Thoracic aorta (tissue), 2 donors: ENCODE measurements at places on chromosomes 7 and 10.

DNA sequence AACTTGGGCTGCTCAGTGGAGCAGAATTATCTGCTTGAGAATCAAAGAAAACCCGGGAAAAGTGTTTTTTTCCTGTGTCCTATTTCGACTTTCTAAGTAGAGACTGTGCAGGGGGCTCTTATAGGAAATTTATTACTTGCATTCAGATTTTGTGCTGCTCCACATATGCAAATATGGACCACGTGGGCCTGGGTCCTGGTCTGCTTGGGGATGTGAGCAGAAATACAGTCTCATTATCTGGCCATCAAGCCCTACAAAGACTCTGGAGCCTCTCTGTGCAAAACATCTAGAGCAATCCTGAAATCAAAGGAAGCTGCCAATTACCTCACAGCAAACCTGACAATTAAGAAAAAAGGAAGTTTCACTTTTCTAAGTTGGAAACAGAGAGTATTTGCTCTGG lies 216.9 kb downstream of the LRMDA start:
- DNase-seq: no peak

GRCh38 chr7:141841385-141841784 lies at the start of gene PRSS37:
TSS of gene PRSS37 (minus strand) at chr7:141841485. CDS start at chr7:141841049, 436 bp downstream.
- no peak for DNase-seq

DNA sequence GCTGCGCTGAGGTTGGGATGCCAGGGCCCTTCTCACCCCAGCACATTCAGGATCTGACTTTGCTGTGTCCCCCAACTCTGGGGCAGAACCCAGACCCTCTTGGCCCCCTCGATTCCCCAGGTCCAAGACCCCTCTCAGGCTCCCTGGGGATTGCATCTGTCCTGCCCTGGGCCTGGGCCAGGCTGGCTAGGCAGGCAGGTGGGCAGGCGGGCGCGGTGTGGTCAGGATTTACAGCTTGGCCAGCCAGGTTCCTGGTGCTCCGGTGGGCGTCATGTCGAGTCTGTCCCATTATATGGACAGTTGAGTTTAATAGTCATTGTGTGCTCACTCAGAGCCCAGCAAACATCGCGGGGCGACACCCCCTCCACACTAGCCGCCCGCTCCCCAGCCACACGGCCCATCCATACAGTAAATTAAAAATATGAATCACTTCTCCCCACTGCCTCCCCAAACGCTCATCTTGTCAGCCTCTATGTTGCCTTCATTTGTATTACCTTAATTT lies 23.5 kb downstream of the POLL start:
- DNase-seq: no peak

- DNase-seq: no peak
These were observed 260.8 kb downstream of the DNAJB6 start for GRCh38 chr7:157597562-157597961.

DNA sequence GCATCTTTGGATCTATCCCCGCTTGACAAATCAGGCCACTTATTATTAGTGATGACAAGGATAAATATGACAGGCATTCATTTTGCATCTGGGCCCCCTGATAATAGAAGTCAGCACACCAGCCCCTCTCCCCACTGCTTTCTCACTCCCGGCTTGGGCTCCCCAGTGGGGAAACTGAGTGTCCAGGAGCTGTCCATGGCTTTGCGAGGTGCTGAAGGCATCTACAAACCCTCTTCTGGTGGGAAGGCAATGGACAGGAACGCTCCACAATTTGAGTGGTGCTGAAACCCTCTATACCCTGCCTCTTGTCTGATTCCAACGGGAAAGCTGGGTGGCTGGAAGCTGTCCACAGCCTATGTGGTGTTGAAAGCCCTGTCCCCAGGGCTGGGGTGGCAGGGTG lies 61.7 kb upstream of the PCBD1 start:
- no peak for DNase-seq

GRCh38 chr7:68279827-68280400 lies 1283.3 kb downstream of the TYW1 start:
- no peak for DNase-seq

DNA sequence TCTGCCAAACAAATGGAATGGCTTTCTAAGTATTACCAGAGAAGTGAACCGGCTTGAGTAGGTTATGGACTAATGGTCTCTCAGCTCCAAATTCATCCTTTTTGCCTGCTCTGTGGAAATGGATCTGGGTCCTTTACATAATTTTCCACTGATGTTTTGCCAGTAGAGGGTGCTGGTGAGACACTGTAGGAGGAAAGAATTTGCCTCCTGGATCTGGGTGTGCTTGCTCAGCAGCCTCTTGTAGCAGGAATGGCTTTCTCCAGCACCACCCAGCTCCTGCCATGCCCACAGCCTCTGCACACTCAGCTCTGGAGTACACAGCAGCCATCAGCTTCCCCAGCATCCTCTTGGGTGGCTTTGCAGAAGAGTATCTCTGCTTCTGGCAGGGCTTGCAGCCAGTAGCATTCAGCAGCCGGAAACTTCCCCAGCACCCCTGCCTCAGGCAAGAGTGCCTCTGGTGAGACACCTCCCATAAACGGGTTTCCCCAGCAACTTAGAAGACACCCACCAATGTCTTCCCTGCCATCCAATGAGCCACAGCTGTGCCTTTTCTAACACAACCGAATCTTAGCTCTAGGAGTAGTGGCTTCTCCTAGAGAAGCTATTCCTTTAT lies 235.0 kb upstream of the PLPP4 start:
- no peak for DNase-seq

DNA sequence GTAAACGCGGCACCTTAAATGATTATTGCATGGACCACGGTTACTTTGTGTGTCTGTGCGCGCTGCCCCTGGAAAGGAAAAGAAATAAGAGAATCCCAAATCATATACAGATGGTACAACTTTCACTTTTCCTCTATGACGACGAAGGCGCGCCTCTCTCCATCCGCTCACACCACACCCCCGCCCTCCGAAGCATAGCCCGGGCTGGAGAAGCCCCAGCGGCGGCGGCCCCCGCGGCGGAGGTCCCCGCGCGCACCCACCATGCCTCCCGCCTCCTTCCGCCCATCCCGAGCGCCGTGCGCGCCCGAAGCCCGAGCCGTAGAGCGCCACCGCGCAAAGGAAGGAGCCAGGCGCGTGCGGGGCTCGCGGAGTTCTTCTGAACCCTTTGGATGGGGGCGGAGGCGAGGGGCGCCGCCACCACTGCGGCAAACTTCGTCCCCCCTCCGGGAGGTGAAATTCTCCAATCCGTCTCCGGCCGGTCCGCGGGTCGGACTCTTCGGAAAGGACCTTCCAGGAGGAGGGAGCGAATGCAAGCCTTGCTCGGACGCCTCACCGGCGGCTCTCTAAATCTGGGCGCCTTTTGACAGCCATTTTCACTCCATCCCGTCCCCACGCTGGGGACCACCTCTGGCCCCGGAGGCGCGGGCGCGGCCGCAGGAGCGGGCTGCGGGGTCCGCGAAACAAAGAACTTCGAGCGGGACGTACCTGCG lies 588 bp downstream of the GLI3 start:
- peak; percentile 16 for DNase-seq

DNA sequence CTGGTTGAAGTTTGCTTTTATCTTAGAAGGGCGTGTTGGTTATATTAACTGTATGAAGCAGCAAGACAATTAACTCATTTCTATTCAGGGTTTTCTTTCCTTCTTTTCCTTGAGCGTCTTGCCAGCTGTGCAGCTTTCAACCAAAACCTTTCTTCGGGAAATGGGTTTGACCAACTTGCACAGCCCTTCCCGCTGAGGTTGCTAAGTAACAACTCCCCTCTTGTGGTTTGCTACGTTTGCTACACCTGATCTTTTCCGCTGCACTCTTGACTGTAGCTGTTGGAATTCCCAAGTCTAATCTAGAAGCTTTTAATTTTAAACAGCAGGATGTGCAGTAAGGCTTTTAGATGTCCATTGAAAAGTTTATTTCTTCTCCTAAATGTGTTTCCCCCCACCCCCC lies 116.9 kb downstream of the CDCA7L start:
- DNase-seq: no peak

GRCh38 chr7:33422825-33423645 lies 293.7 kb downstream of the BBS9 start:
- no peak for DNase-seq

DNA sequence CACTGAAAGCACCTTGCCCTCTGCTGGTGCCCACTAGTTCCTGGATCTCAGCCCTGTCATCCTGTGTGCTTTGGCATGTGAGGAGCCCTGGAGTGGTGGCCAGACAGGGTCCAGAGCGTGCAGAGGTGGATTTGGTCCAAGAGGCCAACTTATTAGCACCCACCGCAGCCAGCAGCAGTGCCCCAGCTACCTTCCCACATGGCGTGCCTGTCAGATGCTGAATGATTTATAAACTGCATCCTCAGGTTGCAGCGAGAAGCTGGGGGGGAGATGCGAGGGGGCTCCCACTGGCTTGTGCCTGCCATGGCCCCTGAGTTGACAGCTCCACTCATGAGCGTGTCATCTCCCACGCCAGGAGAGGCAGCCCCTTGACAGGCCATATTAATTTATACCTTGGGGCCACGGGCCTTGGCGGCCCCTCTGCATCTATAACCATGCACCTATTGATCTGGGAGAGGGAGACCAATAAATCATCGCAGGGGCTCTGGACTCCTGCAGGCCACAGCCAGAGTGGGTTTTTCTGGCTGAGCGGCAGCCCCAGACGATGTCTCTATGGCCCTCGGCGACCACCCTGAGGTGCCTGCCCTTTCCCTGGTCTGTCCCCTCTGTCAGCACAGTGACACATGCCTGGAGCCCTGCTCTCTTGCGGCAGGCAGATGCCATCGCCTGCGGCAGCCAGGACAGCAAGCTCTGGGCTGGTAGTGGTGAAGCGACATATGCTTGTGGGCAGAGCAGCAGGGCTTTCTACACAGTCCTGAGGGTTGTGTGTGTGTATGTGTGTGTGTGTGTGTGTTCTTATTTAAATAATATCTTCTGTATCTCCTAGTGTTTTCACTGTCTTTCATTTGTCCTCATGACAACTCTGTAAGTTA lies 120.8 kb downstream of the CDH23 start:
- DNase-seq: no peak

DNA sequence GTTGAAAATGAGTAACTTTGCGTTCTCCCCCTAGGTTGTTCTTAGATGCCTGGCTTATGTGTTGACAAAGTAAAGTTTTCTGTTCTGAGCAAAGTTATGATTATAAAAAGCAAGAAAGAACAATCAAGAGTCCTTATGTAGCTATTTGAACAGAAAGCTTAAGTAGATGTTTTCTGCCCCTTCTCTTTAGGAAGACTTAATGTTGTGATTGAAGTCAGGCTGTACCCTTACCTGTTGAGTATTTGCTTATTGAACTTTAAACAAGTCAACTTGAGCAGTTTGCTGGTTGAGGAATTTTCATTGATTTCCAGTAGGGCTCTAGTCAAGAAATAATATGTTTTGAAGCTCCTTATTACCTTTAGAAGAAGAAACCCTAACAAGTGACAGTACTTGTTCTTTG lies 33.9 kb upstream of the VDAC2 start:
- DNase-seq: no peak

DNA sequence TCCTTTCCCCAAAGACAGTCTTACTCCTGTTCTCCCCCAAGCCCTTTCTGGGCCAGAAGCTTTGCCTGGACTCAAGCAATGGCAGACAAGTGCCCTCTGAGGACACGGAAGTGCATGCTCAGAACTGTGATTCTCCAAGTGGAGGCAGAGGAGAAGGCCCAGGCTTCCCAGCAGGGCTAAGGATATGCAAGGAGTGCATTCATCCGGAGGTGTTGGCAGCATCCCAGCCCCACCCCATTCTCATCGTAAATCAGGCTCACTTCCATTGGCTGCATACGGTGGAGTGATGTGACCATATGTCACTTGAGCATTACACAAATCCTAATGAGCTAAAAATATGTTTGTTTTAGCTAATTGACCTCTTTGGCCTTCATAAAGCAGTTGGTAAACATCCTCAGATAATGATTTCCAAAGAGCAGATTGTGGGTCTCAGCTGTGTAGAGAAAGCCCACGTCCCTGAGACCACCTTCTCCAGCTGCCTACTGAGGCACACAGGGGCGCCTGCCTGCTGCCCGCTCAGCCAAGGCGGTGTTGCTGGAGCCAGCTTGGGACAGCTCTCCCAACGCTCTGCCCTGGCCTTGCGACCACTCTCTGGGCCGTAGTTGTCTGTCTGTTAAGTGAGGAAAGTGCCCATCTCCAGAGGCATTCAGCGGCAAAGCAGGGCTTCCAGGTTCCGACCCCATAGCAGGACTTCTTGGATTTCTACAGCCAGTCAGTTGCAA lies 1.4 kb upstream of the RBP3 start:
- DNase-seq: no peak

DNA sequence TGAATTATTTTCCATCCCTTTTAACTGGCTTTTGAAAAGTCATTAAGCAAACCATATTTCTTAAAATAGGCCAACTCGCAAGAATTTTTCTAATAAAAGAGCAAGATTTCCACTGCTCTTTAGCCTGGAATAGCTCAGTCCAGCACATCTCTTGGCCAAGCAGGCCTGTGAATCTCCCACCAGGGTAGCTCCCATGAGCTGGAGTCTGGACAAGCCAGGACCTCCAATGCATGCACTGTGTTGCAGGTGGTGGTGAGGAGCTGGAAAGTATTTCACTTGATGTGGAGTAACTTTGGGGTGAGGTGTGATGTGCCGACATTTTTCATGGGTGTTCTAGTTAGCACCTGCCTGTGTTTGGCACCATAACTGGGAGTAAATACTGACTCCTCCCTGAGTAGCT lies 117.3 kb upstream of the TBX20 start:
- DNase-seq: no peak

- no peak for DNase-seq
These were observed 11.0 kb downstream of the MYOF start for GRCh38 chr10:93471110-93471651.

DNA sequence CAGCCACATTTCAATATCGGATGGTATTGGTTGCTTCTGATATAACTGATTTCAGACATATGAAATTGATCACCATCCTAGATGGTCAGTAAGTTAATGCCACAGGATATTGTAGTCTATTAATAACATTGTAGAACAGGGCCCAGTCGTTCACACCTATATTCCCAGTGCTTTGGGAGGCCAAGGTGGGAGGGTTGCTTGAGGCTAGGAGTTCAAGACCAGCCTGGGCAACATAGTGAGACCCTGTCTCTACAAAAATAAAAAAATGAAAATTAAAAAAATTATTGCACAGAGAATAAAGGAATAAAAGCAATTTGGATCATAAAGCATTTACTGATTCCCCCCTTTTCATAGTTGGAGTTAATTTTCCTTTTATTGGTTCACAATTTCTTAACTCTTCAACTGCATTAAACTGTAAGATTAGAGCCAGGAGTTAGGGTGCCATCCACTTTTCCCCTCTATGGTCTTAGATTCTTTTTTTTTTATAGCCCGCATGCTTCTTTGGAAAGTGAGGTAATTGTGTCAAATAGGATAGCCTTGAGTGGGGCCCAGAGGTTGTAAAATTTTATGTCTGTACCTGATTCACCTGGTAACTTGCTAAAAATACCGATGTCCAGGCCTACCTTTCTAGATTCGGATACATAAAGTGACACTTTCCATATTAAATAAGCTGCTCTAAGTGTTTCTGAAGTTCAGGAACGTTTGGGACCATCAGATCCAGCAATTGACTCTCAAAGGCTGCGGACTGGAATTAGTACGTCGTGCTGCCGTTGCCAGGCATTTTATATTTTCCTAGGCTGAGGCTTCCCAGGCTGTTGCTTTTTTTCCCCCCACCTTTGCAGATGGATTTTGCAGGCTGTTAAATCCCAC lies 24.7 kb downstream of the ADK start:
- no peak for DNase-seq

- DNase-seq: no peak
These were observed 129.5 kb downstream of the KLF6 start for GRCh38 chr10:3655528-3655927.

GRCh38 chr7:78496096-78496630 lies 697.6 kb downstream of the PHTF2 start:
- no peak for DNase-seq

- DNase-seq: no peak
These were observed 194.1 kb downstream of the DGKI start for GRCh38 chr7:137652721-137653120.
